ENCODE measurements at places on chromosomes 13 and 19. TPM values are rescaled to one million over a fixed set of nuclear protein-coding genes. Genes with fewer than 3 reads are reported as not detected.

C19orf85 gene
- total RNA-seq, result not detected

PABPC3 gene
- 0.18 TPM for total RNA-seq

GRCh38 chr13:77637588-77637987, 59.9 kb upstream of the SLAIN1 start:
- no peak for DNase-seq

DNA sequence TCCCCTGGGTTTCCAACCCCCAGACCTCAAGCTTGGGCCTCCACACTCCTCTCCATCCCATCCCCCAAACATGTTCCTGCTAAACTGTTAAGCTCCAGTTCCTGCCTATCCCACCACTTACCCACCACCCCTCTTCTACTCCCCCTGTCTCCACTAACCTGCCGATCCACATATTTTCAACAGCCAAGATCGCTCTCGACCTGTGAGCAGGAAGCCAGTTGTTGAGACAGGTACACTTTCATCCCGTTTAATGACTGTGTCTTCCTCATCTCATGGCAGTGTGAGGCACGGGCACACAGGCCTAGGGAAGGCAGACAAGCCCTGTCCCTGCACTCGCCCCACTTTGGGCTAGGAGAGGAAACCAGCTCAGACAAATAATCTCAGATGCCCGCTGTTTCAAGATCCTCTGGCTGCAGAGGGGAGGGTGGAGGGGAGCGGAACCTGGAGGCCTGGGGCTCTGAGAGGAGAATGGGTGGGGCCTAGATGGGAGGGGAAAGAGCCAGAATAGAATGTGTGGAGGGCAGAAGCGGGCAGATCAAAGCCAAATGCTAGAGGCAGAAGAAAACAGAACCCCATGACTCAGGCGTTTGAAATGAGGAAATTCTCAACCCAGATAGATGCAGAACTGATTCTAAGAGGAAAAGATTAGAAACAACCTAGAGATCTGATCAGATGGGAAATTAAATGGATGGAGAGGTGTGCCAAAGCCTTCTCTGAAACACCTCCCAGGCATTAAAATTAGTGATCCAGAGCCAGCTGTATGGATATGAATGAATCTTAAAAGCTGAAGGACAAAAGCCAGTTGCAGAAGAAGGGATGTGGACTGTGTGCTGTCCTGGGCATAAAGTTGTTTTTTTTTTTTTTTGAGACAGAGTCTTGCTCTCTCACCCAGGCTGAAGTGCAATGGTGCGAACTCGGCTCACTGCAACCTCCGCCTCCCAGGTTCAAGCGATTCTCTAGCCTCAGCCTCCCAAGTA, 16.9 kb upstream of the CYP2S1 start:
- peak; percentile 83 for DNase-seq

TMC4 gene
- 57.6 TPM for total RNA-seq

GPC5 gene
- total RNA-seq, result 8.7 TPM

GRCh38 chr19:16015805-16016173, 60.5 kb upstream of the TPM4 start:
- DNase-seq, result no peak

DENND1C gene
- 15.1 TPM for total RNA-seq
